ENCODE measurements at places on chromosomes 3 and 15.
A peak's percentile ranks its signal among the peaks of the same experiment; 100 is the strongest.

DNA sequence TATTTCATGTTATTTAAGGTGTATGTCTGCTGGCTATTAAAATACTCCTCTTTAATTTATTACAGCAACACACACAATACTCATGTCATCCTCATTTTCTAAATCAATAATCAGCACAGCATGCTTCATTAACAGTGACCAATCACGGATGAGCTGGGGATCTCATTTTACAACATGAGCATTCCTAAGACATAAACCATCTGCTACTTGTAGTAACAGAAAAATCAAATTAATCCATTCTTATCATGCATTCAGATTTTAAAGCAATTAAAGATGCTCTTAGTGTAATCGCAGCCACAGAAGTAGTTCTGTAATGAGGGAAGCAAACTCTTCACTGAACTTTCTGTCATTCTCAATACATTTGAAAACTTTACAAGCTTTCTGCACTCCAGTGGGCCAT, 191.1 kb downstream of the TBC1D5 start:
- no peak for DNase-seq

- DNase-seq: peak; percentile 25
These were observed 482.4 kb upstream of the SGO1 start for GRCh38 chr3:20668411-20668810.

DNA sequence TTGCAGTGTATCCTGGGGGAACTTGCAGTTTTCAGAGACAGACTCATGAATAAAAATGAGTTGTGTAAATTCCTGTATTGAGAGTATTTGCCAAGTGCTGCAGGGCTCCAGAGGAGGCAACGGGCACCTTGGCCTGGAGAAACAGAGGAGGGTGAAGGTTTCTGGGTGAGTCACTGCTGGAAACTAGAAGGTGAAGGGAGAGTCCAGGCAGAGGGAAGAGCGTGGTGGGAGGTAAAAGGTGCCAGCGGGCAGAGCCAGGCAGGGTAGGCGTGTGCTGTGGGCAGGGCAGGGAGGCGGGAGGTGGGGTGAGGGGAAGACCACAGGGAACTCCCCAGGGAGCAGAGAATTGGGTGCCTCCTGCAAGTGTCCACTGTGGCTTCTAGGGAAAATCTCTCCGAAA, 120.8 kb downstream of the SLCO3A1 start:
- DNase-seq: no peak

- DNase-seq: no peak
These were observed 339.8 kb upstream of the WNT5A start for GRCh38 chr3:55826731-55827496.

DNA sequence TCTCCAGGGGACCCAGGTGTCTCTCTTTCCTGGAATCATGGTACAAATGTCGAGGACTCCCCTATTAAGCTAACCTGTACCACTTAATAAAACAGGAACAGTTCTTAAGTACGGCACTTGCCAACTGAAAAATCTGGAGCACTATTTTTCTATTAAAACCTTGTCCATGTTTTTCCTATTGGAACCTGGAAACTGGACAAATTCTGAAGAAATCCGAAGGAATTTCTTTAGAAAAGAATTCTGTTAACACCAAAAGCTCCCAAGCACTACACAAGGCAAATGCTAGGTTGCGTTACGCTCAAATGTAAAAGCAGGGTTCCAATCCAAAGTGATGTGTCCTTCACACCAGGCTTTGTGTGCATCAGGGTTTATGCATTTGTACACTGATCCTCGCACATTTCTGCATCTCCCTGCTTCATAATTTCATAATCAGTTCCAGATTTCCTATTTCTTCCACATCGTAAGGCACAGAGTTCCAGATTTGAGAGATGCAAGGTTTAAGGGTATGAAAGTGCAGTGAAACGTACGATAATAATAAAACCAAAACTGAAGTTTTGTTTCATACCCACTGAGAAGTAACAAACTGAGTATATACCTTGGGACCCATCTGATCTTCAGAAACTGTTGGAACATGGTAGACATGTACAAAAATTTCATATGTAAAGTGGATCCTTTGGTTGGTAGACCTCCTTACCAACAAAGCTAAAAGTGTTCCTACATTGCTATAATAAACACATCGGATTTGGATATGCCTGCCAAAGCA, 132.1 kb upstream of the WNT5A start:
- no peak for DNase-seq

DNA sequence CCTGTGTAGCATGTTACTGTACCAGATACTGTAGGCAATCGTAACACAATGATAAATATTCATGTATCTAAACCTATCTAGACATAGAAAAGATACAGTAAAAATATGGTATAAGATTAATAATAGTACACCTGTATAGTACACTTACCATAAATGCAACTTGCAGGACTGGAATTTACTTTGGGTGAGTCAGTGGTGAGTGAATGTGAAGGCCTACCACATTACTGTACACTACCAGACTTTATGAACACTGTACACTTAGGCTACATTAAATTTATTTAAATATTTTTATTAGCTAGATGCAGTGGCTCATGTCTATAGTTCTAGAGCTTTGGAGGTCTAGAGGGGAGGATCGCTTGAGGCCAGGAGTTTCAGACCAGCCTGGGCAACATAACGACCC, 186.6 kb upstream of the ROPN1 start:
- DNase-seq: no peak

DNA sequence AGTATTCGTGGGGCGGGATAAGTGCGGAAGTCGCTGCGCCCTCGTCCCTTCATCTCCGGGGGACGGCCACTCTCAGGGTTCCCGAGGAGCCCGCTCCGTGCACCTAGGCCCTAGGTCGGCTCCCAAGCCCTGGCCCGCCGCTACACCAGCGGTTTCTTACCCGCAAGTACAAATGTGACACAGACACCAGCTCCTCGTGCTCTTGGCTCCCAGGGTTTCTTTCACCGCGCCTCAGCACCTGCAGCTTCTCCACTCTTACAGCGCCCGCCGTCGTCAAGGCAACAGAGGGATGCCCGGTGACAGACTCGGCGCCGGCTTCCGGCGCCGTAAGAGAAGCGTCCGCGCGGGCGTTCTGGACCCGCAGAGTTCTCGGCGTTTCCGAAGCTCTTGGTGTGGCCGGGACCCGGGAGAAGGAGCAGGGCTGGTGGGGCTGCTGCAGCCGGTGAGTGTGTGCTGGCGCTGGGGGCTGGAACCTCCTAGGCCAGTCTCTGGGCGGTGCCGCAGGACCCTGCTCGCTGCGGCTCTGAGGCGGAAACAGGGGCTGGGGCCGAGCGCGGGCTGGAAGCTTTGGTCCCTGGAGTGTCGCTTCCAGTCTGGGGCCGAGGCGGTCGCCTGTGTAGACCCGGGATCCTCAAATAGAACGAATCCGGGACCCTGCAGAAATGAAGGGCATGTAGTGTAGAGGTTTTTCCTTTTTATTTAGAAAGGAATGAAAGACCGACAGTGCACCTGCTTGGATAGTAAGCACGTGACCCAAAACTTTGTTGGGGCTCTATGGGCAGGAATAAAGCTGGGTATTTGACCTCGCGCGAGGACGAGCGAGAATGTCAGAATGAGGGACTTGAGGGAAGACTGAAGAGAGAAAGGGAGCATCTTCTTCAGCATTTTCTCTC, 155.4 kb upstream of the GOLGA6L4 start:
- DNase-seq: peak; percentile 43

- DNase-seq: no peak
These were observed 100.1 kb upstream of the TPM1 start for GRCh38 chr15:62942428-62942827.

DNA sequence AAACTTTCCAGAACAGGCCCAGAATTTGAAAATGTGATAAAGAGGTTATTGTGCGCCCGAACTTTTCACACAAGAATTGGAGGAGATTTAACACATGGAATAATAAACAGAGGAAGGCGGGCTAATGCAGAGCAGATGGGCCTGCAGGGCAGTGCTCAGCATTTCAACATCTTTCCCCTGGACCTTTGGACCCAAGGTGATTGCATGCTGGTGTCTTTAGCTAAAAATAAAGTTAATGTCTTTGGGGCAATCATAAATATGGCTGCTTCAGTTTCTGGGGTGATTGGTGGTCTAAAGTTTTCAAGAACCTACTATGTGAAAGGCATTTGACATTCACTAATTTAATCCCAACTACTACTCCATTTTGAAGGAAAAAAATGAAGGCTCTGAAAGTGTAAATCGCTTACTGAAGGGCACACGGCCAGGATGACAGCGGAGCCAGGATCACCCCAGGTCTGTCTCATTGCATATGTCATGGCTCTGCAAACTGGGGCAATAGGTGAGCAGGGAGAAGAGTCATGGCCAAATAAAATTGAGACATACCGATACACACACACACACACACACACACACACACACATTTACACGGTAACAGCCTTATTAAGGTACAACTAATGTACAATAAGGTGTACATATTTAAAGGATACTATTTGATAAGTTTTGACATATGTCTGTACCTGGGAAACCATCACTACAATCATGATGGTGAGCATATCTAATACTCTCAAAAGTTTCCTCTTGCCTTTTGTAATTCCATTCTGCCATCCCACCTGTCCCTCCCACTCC, 243.1 kb upstream of the LRRFIP2 start:
- no peak for DNase-seq

DNA sequence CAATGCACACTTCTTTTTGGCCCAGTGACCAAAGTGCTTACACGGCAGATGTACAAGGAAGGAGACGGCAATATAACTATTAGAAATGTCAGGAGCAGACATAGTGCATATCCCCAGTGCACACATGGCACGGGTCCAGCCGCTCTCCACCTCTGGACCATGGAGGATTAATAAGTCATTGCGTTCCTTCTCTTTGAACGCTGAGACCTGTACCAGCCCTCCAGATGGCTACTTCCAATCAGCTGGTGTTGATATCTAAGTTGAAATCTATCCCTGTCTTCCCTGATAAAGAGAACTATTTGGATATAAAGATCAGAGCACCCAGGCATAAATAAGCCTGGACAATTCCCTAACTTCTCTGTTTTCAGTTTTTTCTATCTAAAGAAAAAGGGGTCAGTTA, 212.5 kb downstream of the CADPS start:
- DNase-seq: no peak

GRCh38 chr3:52834871-52835501, at the start of gene MUSTN1:
TSS of gene MUSTN1 (minus strand) at chr3:52835019. CDS start at chr3:52834948, 71 bp downstream.
- DNase-seq: no peak

- no peak for DNase-seq
These were observed 245.0 kb downstream of the SHOX2 start for GRCh38 chr3:157861076-157861765.

GRCh38 chr3:127450331-127450730, 140.2 kb downstream of the TPRA1 start:
- no peak for DNase-seq

DNA sequence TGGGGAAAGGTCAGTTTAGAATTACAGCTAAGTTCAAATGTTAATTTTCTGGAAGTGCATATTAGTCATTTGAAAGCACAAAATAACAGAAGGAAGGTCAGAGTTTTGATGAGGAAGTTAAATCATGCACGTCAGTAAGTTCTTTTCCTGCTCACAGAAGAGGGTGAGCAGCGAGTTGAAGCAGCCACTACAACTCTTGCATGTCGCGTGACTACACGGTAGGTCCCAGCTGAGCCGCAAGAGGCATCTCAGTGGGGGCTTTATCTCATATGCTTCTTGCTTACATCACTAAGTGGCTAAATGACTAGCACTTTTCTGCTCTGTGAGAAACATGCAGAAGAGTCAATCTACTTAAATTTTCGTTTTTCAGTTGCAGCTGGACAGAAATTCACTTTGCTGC, 21.3 kb upstream of the SEC62 start:
- DNase-seq: no peak

DNA sequence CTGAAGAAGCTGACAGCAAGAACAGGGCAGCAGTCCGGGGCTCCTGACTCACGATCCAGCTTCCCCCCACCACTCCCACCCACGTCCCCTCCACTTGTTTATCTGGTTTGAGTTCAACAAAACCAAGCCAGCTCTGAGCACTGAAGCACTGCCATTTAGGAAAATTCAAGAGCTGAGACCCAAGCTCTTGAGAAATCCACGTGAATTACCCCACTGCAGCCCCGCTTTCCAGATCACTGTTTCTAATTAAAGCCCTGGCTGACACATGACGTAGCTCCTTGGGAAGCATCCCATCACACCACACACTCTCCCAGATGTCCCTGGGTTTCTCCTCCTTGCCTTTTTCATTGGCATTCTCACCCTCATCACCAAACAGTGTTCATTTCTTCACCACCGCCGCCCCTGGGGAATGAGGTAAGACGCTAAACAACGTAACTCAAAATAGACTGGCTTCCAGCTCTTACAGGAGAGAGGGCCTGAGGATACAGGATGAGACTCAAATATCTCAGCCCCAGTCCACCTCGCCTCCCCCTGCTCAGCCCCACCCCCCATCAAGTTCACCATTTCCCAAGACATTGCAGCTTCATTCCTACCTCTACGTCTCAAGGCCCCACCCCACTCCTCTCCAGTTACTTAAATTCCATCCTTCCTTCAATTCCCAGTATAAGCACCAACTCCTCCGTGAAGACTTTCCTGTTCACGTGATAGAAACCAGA, 95.4 kb downstream of the SRGAP3 start:
- DNase-seq: no peak

Data from D341Med (cell line).